T47D (cell line): ENCODE measurements at places on chromosomes 3 and 15.

GRCh38 chr3:61372723-61373122 lies 121.5 kb upstream of the FHIT start:
- no peak for DNase-seq

- DNase-seq, result no peak
These were observed 107.1 kb upstream of the FHIT start for GRCh38 chr3:61358364-61358763.

DNA sequence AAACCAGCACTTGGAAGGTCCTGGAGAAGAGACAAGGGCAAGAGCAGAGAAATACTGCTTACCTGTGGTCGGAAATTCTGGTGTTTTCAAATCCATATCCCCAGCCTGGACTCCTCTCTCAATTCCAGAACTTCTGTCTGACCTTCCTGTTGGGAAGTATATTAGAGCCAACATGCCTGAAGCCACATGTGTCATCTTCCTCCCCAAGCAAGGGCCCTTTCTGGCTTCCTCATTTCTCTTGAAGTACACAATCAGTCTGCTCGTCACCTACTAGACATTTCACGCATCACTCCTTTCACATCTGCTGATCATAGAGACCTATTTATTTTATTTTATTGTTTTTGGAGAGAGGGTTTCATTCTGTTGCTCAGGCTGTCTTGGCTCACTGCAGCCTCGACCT lies 8.4 kb downstream of the PARP14 start:
- no peak for DNase-seq

- DNase-seq, result no peak
These were observed 87.6 kb downstream of the LRIG1 start for GRCh38 chr3:66413151-66413751.

GRCh38 chr3:183158551-183159006 lies 4.0 kb downstream of the LAMP3 start:
- DNase-seq, result no peak

DNA sequence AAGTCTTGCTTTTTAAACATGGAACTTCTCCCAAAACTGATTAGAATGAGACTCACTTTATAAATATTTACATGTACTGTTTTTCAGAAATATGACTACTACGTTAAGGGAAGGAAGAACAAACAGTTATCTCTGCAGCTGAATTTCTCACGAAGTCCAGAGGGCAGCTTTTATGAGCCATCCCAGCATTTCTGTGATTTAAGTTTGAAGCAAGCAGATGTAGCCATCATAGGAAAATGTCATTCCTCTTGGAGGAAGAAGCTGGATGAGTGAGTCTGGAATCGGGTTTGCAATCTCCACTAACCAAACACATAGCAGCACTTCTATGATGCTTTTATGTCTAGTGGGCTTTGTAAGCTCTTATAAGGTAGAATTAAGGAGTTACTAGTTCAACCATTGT lies 53.7 kb downstream of the SCN11A start:
- DNase-seq, result no peak

- DNase-seq, result no peak
These were observed 241.2 kb downstream of the KBTBD8 start for GRCh38 chr3:67239353-67239752.

- DNase-seq, result peak; percentile 98
These were observed at the start of gene TNIK for GRCh38 chr3:171459942-171460724. Gene TNIK, minus strand, starts transcription at chr3:171460405. Its CDS starts 342 bp downstream, at chr3:171460063.

- DNase-seq, result no peak
These were observed 71.8 kb downstream of the RBPMS2 start for GRCh38 chr15:64703632-64703959.

DNA sequence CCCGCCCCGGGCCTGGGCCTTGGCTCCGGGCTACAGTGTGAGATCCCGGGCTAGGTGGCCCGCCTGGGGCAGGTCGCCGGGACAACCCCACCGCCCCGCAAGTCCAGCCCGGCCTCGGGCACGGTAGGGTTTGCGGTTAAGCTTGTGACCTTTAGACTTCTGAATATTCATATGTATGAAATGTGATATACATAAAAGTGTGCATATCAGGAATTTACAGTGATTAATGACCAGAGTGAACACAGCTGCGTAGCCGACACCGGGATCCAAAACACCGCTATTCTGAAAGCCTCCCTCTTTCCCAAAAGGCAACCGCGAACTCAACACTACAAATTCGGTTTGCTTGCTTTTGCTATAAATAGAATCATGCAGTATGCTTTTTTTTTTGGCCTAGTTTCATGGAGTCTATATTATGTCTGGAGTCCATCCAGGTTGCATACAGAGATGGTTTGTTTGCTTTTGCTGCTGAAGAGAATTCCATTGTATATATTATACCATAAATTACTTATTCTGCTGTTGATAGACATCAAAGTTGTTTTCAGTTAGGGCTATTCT lies 636 bp upstream of the SNRPA1 start:
- no peak for DNase-seq

- DNase-seq, result no peak
These were observed 137.0 kb downstream of the ZPLD1 start for GRCh38 chr3:102571720-102572384.

- DNase-seq, result no peak
These were observed 95.2 kb upstream of the CDIN1 start for GRCh38 chr15:36484038-36484778.
